HAP-1 (cell line): ENCODE measurements at places on chromosomes 7 and 10.

DNA sequence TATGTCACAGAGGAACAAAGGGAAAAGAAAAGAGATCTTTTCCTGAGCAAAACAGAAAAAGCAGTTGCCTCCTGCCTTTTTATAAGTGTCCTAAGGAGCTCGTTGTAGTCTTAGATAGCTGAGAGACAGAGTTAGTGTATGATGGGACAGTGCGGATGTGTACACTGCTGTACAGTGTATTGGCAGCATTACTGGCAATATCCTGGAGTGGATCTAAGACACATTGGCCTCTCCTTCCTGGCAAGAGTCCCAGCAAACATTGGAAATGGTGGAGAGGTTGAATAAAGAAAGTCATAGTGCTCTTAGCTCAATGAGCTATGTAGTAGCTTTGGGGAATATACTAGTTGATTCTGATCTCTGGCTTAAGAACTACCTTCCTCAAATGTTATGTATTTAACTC is 22.7 kb downstream of the GARS1 start:
- no peak for DNase-seq

- no peak for DNase-seq
Measured at GRCh38 chr7:116554911-116555310, 30.1 kb downstream of the CAV1 start.

- DNase-seq: no peak
Measured at GRCh38 chr10:3366043-3366442, 193.5 kb upstream of the PITRM1 start.

DNA sequence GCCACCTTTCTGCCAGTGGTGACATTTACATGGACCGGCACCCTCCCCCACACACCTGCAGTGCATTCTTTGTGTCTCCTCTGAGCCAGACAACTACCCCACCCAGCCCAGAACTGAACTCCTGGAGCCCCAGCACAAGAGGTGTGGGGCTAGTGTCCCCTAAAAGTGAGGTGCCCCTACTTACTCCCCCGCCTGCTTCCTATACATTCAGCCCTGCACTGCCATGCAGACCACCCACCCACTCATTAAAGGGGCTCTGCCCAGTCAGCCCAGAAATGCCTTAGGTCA is 1.9 kb downstream of the SAP25 start:
- DNase-seq: no peak

DNA sequence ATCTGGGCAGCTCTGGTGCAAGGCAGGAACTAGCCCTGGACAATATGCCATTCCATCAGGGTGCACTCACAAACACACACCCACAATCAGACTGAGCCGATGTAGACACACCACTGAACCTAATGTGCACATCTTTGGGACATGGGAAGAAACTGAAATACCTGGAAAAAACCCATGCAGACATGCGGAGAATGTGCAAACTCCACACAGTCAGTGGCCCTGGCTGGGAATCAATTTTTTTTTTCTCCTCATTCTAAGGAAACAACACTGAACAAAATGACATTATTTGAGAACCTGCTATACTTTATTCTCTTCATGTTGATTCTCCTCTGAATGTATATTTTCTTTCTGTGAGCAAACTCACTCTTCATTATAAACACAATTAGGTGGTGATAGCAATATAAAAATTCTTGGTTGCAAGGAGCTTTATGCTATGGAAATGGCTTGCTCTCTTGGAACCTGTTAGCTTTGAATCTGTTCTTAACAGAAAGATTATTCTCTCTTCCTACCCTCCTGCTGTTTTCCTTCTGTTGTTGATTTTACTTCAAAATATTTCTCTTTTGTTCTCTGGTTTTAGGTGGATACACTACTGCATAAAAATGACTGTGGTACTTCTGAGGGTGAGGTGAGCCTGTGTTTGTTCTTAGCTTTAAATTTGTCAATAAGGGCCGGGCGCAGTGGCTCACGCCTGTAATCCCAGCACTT is 33.0 kb upstream of the MICU1 start:
- no peak for DNase-seq

DNA sequence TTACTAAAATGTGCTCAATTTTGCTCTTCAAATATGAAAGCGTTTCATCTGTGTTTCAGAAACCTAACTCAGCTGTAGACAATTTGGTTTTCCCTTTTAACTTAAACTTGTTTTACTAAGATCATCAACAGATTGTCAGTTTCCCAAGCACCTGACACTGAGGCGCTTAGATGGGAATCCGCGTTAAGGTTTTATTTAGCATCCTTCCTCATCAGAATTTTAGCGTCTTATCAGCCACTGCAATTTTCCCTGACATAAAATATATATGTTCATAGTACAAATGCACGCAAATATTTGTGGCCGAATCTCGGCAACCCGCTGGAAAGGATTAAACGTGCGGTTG is 1.2 kb downstream of the SGCE start:
- DNase-seq: no peak

DNA sequence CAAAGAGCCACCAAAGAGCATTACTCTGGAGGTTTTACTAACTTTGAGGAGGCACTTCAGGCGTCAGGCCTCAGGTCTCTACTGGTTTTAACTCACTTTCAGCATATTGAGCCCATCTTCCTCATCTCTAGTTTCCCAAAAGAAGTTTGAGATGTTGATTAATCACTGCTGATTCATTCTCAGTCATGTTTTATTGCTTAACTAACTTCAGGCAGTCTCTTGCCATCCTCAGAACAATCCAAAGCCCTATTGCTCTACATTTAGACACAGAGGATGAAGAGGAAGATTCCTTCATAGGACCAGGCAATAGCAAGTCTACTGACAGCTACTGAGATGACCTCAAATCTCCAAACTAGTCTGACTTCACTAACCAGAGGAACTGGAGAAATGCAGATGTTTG is 39.1 kb upstream of the BET1 start:
- DNase-seq: no peak

GRCh38 chr7:97982647-97983046 is 7.3 kb downstream of the OCM2 start:
- DNase-seq: no peak

DNA sequence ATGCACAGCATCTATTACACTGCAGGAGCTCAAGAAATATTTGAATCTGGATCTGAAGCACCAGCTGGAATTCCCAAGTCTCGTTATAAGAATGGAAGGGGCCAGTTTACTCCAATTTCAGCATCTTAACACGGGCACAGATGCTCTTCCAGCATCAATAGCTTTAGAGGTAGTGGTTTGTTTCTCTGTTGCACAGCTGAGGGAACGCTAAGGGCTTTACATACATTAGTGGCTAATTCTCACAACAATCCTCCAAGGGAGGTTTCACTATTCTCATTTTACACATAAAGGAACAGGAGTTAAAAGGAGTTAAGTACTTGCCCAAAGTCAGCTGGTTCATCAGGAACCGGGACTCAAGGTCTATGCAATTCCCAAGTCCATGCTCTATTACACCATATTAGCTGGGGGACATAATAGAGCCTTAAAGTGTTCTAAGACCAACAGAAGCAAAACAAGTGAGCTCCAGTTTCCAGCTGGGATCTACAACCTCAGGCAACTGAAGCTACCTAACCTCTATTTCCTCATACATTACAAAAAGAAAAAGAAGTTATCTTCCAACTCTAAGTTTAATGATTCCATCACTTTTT is 9.9 kb downstream of the XPNPEP1 start:
- DNase-seq: no peak
